ENCODE measurements at places on chromosomes 4 and X. TPM values are rescaled to one million over a fixed set of nuclear protein-coding genes. Genes with fewer than 3 reads are reported as not detected.

Gene DRD5
- not detected for total RNA-seq

Gene CT47B1
- not detected for total RNA-seq

Gene PDGFRA
- 1.5 TPM for total RNA-seq

Gene KANTR
- total RNA-seq = 3.2 TPM

Gene CXXC4
- total RNA-seq = 0.57 TPM

Gene FAM149A
- 1.5 TPM for total RNA-seq

Gene TRIML1
- total RNA-seq = not detected

Gene SGCB
- total RNA-seq = 4.5 TPM

Gene CYLC1
- not detected for total RNA-seq

Gene DSPP
- total RNA-seq = not detected

Gene DKC1
- 109 TPM for total RNA-seq

Gene MAB21L2
- 2.6 TPM for total RNA-seq

Gene SMR3B
- total RNA-seq = not detected

Gene RS1
- total RNA-seq = not detected

Gene TRAM1L1
- 3.8 TPM for total RNA-seq

Gene KLF3
- 5.5 TPM for total RNA-seq

Gene S100G
- not detected for total RNA-seq

Gene GLOD5
- not detected for total RNA-seq

Gene PPARGC1A
- total RNA-seq = 0.27 TPM

Gene PORCN
- total RNA-seq = 17.1 TPM

Gene ADH1B
- not detected for total RNA-seq

Gene TEX13A
- not detected for total RNA-seq

Gene ZCCHC18
- 0.39 TPM for total RNA-seq

Gene ACOX3
- total RNA-seq = 13.4 TPM

Gene NRK
- 4.3 TPM for total RNA-seq

Gene SLC6A14
- total RNA-seq = not detected

Gene PAQR3
- 13.5 TPM for total RNA-seq

Gene PDGFC
- 34.0 TPM for total RNA-seq

Gene ZNF732
- 0.12 TPM for total RNA-seq

Gene RBM47
- 3.7 TPM for total RNA-seq

Gene RNF150
- total RNA-seq = 2.4 TPM

Gene SUPT20HL1
- not detected for total RNA-seq

Gene ADH6
- total RNA-seq = not detected

Gene GPC4
- total RNA-seq = 1.3 TPM

Gene F11
- not detected for total RNA-seq

Gene STATH
- not detected for total RNA-seq

Gene RASL11B
- 2.0 TPM for total RNA-seq

Gene VCX2
- not detected for total RNA-seq

Gene MAGEB16
- total RNA-seq = not detected

Gene MAGEC3
- not detected for total RNA-seq

Gene PAGE5
- 326 TPM for total RNA-seq

All from Daoy (cell line).